ENCODE measurements at places on chromosomes 7 and 10.

DNA sequence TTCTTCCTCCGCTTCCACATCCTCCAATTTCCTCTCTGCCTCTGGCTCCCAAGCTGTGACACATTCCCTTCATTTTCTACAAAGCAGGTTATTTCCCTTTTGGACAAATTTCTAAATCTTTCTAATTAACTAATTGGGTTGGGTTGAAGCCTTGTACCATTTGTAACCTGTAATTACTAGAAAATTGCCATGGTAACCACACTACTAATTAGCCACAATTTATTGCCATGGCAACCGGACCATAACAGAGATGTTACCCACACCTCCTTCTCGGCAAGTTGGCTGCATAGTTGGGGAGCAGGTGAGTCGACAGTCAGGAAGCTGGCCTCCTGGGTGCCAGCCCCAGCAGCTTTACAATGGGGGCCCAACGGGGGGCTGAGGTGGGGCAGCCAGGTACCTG lies 61.6 kb downstream of the GOLGA7B start:
- DNase-seq: no peak

- DNase-seq: peak; percentile 29
Observed at GRCh38 chr7:129612112-129613015, 844 bp downstream of the NRF1 start.

DNA sequence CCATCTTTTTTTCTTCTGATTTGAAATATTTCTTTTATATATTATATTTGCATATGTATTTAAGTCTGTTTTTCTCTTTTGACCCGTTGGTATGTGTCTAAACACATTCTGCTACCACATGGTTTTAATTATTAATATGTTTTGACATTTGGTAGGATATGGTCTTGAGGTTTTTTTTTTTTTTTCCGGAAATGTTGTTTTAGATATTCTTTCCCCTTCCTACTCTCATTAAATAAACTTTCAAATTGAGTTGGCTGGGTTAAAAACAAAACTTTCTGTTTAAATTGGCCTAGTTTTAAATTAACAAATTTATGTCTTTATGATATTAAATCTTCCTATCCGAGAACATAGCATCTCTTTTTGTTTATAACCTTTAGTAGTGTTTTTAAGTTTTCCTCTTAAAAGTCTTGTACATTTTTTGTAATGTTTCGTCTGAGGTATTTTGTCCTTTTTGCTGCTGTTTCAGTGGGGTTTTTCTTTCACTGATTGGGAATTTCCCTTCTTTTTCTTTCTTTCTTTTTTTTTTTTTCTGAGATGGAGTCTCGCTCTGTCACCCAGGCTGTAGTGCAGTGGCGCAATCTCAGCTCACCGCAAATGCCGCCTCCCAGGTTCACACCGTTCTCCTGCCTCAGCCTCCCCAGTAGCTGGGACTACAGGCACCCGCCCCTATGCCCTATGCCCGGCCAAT lies 25.4 kb downstream of the STAM start:
- DNase-seq: no peak

DNA sequence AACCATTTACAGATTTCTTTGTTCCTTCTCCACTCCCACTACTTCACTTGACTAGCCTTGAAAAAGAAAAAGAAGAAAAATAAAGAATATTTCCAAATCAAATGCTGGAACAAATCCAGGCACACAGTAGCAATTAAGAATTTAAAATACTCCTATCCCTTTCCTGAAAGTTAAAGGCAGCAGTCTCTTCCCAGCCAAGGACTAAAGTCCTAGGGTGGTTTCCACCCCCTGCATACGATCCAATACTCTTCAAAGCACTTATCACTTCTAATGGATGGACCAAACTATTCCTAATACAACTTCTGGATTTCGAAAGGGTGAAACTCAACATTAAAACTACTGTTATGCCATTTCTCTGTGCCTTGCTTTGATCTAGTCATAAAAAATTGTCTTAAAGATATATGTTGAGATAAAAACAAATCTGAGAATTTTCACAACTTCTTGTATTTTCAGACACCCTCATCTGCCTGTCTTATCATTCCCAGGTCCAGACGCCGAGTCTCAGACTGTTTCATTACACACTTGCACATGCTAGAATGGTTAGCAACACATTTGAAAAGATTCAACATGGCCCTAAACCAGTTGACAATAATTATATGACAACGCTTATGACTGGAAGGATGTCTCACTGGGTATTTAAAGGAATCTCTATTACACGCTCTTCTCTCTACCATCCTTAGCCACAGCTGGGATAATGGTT lies 13.4 kb downstream of the ELMO1 start:
- no peak for DNase-seq

DNA sequence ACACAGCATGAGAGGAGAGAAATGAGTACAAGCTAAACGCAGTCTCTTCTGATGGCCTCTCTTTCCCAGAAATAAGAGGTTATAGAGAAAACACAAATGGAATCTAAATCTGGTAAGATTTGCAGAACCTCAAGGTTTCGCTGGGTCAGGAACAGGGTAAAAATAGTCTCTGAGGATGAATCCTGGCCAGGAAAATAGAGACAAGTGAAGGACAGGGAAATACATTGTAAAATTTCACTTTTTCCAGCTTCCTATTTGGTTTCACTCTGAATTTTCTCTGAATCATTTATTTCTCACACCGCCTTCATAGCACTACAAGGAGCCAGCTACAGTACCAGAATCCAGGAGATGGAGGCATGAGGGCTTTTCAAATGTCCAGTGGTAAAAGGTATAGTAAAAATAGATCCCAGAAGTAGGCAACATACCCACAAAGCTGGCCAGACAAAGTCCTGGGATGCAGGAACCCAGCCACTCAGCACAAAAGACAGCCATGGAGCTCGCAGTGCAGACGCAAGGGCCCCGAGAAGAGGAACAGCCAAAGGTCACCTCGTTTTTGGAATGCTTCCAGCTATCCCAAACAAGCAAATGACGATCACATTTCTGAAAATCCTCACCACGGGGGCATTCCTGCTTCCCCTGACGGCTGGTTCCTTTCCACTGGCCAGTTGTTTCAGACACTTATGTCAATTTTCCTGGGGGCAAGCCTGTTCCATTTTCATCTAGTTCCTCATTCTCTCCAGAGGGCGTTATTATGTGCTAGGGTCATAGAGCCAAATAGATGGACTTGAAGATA lies 21.5 kb upstream of the IKZF1 start:
- no peak for DNase-seq

DNA sequence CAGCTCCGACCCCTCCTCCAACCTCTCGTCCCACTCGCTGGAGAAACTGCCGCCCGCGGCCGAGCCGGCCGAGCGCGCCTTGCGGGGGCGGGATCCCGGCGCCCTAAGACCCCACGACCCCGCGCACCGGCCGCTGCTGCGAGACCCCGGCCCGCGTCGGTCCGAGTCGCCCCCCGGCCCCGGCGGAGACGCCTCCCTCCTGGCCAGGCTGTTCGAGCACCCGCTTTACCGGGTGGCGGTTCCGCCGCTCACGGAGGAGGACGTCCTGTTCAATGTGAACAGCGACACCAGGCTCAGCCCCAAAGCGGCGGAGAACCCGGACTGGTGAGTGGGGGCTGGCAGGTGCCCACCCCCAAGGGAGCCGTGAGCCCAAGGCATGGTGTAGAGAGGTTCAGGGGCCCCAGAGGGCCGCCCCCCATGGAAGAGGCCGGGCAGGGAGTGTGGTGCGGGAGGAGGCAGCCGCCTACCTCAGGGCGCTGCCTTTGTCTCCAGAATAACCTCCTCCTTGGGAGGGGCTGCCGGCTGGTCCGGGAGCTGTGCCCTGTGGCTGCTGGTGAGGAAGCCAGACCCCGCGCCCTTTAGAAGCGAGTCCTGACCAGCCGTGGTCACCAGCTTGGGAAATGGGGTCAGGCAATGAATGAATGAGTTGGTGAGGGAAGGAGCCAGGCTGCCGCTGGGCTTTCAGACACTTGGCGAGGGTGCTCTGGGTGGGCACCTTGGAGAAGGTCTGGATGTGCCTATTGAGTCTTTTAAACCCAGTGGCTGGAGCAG lies 1.3 kb downstream of the FAM20C start:
- peak; percentile 11 for DNase-seq

DNA sequence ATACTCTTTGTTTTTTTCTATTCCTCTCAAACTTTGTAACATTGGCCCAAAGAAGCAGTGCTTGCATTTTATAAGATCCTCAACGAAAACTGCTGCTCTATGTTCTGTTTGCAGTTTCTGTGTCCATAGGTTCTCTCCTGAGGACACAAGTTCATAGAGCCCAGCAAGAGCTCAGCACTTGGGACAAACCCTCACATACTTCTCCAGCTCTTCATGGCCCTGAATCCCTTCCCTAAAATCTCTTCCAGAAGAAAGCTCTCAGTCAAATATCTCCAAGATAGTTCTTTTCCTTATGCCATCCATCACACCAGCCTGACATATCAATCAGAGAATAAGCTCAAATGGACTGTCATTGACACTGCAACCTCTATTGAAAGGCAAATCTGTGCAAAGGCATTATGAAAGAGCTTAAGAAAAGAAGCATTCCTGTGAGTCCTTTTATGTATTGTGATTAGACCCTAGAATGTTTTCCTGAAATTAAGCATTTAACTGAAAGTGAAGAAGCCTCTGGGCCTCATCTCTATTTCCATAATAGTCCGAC lies 405.5 kb downstream of the ANKRD7 start:
- DNase-seq: no peak

- no peak for DNase-seq
Observed at GRCh38 chr10:34726862-34727261, 88.2 kb downstream of the PARD3 start.

GRCh38 chr7:126856691-126857291 lies 395.9 kb downstream of the GRM8 start:
- peak; percentile 2 for DNase-seq

- no peak for DNase-seq
Observed at GRCh38 chr7:64429232-64429631, 115.5 kb downstream of the ZNF736 start.

DNA sequence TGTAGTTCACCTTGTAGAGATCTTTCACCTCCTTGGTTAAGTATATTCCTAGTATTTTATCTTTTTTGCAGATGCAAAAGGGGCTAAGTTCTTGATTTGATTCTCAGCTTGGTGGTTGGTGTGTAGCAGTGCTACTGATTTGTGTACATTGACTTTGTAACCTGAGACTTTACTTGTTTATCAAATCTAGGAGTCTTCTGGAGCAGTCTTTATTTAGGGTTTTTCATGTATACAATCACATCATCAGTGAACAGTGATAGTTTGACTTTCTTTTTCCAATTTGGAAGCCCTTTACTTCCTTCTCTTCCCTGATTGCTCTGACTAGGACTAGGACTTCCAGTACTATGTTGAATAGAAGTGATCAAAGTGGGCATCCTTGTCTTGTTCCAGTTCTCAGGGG lies 33.8 kb downstream of the GPR22 start:
- no peak for DNase-seq

- peak; percentile 34 for DNase-seq
Observed at GRCh38 chr10:47031901-47032465, 120.8 kb downstream of the PTPN20 start.

DNA sequence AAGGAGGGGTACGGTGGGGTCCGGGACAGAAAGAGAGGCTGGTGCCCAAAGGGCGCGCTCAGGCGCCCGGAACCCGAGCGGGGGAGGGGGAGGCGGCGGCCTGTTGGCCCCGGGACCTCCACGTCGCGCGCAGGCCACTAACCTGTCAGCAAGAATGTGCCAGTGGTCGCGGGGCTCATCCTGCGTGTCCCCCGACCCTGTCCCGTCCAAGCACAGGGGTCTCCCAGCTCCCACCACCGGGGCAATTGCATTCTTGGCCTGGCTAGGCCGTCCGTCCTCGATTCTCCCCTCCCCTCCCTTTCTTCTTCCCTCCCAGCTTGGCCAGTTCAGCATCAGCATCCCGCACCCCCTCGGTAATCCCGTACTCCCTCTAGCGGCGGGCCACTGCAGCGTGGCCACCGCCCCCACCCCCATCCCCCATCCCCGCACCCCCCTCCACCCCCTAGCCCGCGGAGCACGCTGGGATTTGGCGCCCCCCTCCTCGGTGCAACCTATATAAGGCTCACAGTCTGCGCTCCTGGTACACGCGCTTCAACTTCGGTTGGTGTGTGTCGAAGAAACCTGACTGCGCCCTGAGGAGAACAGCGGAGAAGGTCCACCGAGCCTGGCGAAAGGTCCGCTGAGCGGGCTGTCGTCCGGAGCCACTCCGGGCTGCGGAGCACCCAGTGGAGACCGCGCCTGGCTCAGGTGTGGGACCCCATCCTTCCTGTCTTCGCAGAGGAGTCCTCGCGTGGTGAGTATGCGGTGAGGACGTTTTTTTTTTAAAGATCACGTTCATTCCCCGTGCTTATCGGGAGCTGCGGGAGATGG lies at the start of gene SGCE:
TSS of gene SGCE (minus strand) at position 286 of the 810 bp plus-strand sequence. CDS start at position 251, 35 bp downstream.
- peak; percentile 83 for DNase-seq

Measured in fibroblast of skin of back (primary cell).